Astrocyte (in vitro differentiated cells and primary cell): ENCODE measurements at places on chromosomes 1 and 21. TPM values are rescaled to one million over a fixed set of nuclear protein-coding genes. Genes with fewer than 3 reads are reported as not detected.

GRCh38 chr1:232452736-232453440 lies 177.0 kb downstream of the SIPA1L2 start:
- DNase-seq: no peak
- no peak overlapping the region for H3K4me3 ChIP-seq
- H3K27ac ChIP-seq: no peak overlapping the region
- H3K27me3 ChIP-seq: no peaks in the 10 kb centered on the region
- H3K4me1 ChIP-seq: no peaks in the 10 kb centered on the region

Gene NPPA
- total RNA-seq: not detected in 2 replicates

- no peak overlapping the region for H3K27ac ChIP-seq
- peaks cover 16% of the 10 kb centered on the region for H3K27me3 ChIP-seq
Measured at GRCh38 chr1:37404711-37405110, 69.7 kb upstream of the ZC3H12A start.

DNA sequence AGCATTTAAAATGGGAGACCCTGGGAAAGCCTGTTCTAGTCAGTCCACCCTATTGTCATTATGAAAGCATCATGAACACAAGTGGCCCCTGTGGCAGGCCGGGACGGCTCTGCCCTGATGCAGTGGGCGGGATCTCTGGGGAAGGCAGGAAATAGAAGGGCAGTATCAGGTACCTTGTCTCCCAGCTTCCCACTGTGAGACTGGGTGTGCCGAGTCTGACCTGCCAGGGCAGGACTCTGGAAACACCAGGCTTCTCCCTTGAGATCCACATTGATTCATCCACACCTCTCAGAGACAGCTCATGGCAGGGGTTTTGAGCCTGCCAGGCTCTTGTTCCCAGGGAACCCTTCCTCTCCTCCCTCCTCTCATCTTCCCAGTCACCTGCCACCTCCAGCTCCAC lies 24.5 kb upstream of the GNPAT start:
- DNase-seq: no peak
- H3K27me3 ChIP-seq: peaks cover 26% of the 10 kb centered on the region
- H3K4me1 ChIP-seq: no peaks in the 10 kb centered on the region
- no peak overlapping the region for H3K4me3 ChIP-seq
- H3K27ac ChIP-seq: no peak overlapping the region

DNA sequence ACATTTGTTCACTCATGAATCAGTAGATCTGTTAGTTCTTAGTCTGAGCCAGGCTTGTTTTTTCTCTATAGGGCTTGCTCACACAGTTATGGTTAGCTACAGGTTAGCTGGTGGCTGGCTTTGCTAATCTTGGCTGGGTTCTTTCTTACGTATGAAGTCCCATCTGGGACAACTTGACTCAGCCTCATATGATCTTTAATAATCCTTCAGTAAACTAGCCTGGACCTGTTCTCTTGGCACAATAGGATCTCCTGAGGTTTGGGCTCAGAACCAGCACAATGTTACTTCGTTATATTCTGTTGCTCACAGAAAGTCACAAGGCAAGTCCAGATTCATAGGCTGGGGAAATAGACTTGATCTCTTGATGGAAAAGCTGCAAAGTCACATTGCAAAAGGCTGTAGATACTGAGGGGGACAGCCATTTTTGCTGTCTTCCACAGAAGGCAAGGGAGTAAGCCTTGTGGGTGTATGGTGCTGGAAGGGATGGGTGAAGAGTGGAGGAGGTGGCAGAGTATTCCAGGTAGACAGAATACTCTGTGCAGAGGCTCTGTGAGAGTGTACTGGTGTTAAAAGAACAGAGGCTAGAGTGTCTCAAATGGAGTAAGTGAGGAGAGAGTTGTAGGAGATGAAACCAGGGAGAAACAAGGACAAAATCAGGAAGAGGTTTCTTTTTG lies 24.4 kb downstream of the EFCAB7 start:
- H3K36me3 ChIP-seq: no peaks in the 10 kb centered on the region
- H3K27ac ChIP-seq: no peak overlapping the region
- H3K4me1 ChIP-seq: no peaks in the 10 kb centered on the region
- no peaks in the 10 kb centered on the region for H3K27me3 ChIP-seq

DNA sequence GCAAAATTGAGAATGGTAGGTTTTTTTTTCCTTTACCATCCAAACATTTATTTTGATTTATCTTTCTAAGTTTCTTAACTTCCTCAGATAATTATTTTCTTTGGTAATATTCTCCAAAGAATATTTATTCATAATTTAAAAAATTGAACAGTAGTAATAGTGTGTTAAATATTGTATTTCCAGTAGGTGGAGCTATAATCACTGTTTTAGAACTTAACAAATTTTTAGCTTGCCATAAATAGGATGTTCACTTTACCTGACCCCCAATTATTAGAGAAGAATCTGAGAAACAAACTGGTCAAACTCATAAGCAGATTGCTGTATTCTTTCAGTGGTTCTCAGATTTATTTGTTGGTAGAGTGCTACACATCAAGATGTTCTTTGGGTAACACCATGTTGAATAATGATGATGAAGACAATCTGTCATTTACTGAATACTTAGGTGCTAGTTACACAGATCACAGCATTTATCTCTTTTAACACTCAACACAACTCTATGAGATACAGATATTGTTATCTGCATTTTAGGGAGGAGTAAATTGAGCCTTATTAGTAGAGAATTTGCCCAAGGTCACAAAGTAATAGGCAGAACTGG lies 82.4 kb upstream of the GPR88 start:
- no peak overlapping the region for H3K4me3 ChIP-seq
- no peaks in the 10 kb centered on the region for H3K4me1 ChIP-seq
- H3K36me3 ChIP-seq: no peaks in the 10 kb centered on the region
- H3K27me3 ChIP-seq: no peaks in the 10 kb centered on the region
- no peak overlapping the region for H3K27ac ChIP-seq
- DNase-seq: no peak

DNA sequence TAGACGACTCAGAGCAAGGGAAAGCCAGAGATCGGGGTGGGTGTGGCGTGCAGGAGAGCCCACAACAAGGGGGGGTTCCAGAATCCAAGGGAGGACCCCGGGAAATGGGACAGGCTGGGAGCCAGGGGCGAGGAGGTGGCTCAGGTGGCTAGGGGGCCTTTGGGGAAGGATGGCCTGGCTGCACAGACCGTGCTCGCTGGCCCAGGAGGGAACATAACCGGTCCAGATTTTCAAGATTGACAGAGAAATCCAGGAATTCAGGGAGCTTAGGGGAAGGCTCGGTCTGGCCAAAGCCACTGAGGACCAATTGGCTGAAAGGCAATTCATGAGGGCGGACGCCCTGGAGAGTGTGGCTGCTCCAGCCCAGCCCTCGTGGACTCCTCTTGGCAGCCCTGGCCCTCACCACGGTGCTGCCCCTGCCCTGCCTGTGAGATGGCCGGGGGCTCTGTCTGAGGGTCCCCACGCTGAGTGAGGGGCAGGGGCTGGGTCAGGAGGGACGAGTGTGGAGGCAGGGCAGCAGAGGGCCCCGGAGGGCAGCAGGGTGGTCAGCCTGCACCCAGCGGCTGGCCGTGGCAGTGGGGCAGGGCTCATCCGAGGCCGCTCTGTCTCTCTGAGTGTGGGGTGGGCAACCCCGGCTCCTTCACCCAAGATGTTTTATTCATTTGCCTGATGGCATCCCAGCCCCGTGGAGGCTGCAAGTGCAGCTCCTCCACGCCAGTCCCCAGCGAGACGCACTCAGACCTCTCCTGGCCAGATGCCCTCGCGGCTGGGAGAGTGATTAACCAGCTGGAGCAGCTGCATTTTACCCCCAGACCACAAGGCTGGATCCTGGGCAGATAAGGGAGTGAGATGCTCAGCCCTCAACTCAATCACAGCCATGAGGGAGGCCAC lies 5.6 kb upstream of the LRRC3 start:
- no peaks in the 10 kb centered on the region for H3K4me1 ChIP-seq
- peak; percentile 5 for DNase-seq
- no peak overlapping the region for H3K4me3 ChIP-seq
- H3K27me3 ChIP-seq: peaks cover 7% of the 10 kb centered on the region
- no peaks in the 10 kb centered on the region for H3K36me3 ChIP-seq

DNA sequence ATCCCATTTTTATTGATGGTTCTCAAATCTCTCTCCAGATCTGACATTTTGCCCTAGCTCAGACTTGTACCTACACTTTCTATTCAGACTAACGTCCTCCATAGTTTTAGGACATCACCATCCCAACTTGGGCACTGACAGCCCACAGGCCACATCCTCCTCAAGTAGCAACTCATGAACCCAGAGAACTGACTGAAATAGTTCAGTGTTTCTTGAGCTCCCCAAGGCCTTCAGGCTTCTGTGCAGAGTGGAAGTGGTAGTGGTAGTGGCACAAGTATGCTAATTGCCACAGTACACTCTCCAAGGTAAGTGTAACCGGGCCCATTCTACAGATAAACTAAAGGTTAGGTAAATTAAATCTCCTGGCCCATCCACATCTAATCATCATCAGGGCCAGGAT lies 112.6 kb downstream of the SLC45A1 start:
- DNase-seq: no peak
- no peaks in the 10 kb centered on the region for H3K4me1 ChIP-seq
- no peaks in the 10 kb centered on the region for H3K36me3 ChIP-seq
- H3K27ac ChIP-seq: no peak overlapping the region

Gene REN
- not detected in 2 replicates for total RNA-seq

GRCh38 chr1:111161843-111162487 lies 21.9 kb downstream of the CEPT1 start:
- no peaks in the 10 kb centered on the region for H3K4me1 ChIP-seq
- H3K36me3 ChIP-seq: no peaks in the 10 kb centered on the region
- H3K27me3 ChIP-seq: no peaks in the 10 kb centered on the region
- H3K27ac ChIP-seq: no peak overlapping the region
- DNase-seq: no peak
- H3K4me3 ChIP-seq: no peak overlapping the region

Gene C4BPA
- total RNA-seq: not detected in 2 replicates

Gene SYPL2
- total RNA-seq: 0.70 and 0.77 TPM in 2 replicates

GRCh38 chr1:7962014-7962335 lies 464 bp downstream of the PARK7 start:
- H3K4me3 ChIP-seq: peak overlapping the region; percentile 87
- peaks cover 24% of the 10 kb centered on the region for H3K36me3 ChIP-seq
- H3K27ac ChIP-seq: peak overlapping the region; percentile 88
- peaks cover 4% of the 10 kb centered on the region for H3K4me1 ChIP-seq
- H3K27me3 ChIP-seq: no peaks in the 10 kb centered on the region

- H3K36me3 ChIP-seq: peaks cover 3% of the 10 kb centered on the region
- H3K4me3 ChIP-seq: peak overlapping the region; percentile 70
- peak; percentile 71 for DNase-seq
- no peaks in the 10 kb centered on the region for H3K27me3 ChIP-seq
Measured at GRCh38 chr21:35046880-35047229, 2.2 kb downstream of the RUNX1 start.
